Stimulated activated CD4-positive, alpha-beta T cell treated with anti-CD3 and anti-CD28 coated beads, Interleukin-2, amount 100 ng/mL, for 24 hours (primary cell): ENCODE measurements at places on chromosomes 16 and 17.

DNA sequence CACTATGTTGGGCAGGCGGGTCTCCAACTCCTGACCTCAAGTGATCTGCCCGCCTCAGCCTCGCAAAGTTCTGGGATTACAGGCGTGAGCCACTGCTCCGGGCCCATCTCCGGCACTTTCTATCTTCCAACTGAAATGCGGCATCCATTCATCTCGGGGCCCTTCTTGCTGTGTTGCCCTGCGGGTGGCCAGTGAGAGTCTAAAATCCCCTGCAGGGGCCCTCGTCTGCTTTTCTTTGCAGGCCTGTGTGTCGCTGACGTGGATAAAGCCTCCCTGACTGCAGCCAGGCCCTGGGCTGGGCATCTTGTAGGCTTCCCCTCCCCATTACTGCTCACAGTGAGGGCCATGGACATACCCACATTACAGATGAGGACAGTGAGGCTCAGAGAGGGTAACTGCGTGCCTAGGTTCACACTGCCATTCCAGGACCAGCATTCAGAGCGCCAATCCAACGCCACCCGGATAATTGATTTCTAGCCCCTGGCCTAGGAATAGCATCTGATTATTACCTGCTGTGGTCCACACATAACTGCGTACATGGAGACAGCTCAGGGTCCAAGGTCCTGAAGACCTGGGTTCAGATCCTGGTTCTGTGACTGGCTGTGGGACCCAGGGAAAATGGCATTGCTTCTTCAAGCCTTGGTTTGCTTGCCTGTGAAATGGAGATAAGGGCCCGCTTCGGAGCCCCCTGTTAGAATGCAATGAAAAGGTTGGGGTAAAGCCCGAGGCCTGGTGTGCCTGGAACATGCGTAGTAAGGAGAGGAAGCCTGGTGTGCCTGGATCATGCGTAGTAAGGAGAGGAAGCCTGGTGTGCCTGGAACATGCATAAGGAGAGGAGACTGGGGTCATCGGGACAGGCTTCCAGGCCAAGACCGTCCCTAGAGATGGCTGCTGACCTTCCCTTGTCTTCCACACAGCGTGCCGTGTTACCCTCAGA is 25.0 kb downstream of the CRISPLD2 start:
- no peak for DNase-seq

GRCh38 chr17:76408037-76408849 is 23.8 kb downstream of the SPHK1 start:
- DNase-seq: peak; percentile 77

DNA sequence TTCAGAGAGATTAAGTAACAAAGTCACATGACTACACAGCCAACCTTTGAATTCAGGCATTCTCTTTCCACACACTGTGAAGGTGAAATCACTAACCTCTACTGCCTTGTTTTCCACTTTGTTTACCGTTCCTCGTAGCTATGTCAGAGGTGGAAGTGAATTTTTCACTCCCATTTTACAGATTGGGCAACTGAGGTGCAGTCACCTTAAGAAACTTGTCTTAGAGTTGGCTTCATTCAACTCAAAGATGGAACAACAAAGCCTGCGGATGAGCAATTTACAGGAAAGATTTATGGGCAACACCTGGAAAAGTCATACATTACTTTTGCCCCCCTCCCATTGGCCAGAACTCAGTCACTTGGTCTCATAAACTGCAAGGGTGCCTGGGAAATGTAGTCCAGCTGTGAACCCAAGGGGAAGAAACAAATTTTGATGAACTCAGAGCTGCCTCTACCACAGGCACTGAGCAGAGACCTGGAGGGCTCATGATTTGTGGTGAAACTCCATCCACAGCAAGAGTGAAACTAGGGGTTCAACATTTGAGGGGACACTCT is 784.6 kb upstream of the EEF2KMT start:
- DNase-seq: no peak

- DNase-seq: no peak
Measured at GRCh38 chr16:73050201-73051099, 2.5 kb upstream of the ZFHX3 start.

DNA sequence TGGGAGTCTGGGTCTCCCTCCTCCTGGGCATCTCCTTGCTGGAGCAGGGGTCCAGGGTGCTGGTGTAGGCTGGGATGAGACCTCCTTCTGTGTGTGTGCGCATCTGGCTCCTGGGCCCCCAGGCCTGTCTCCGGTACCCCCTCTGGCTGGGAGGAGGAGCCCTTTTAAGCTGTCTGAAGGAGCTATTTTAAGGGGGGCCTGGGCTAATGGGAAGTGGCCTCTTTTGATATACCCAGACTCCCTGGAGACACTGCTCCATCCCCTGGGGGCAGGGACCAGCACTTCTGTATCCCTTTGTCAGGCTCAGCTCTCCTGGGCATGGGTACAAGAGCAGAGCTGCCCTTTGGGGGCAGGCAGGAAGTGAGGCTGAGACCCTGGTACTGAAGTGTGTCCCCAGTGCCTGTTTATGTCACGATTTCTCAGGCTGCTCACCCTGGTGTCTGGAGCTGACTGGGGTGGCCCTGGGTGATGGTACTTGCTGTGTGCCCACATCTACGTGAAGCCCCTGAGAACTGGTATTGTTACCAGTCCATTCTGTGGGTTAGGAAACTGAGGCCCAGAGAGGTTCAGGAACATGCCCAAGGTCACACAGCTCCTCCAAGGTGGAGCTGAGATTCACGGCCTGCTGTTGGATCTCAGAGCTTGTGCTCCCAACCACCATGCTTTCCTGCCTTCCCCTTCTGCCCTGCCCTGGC is 6.5 kb downstream of the ADCY7 start:
- DNase-seq: no peak
